ENCODE measurements at places on chromosomes 7 and 10. TPM values are rescaled to one million over a fixed set of nuclear protein-coding genes. Genes with fewer than 3 reads are reported as not detected.

Gene USP6NL
- total RNA-seq: 14.3 TPM

Gene MYO1G
- 0.17 TPM for total RNA-seq

Gene STARD3NL
- total RNA-seq: 32.7 TPM

Gene CPED1
- 2.2 TPM for total RNA-seq

Gene ZP3
- total RNA-seq: 11.9 TPM

Gene SYT15B
- 0.06 TPM for total RNA-seq

Gene CFAP69
- total RNA-seq: 6.6 TPM

Gene TUBAL3
- not detected for total RNA-seq

Gene PNLIPRP1
- total RNA-seq: not detected

Gene WNT2
- not detected for total RNA-seq

Gene CYP3A4
- not detected for total RNA-seq

Gene OR6V1
- total RNA-seq: not detected

Gene BAIAP2L1
- 30.5 TPM for total RNA-seq

Gene VSIR
- 14.1 TPM for total RNA-seq
